ENCODE measurements at places on chromosomes 13 and 19. TPM values are rescaled to one million over a fixed set of nuclear protein-coding genes. Genes with fewer than 3 reads are reported as not detected.

The CBLC gene
- not detected for total RNA-seq

The GARIN5A gene
- total RNA-seq: not detected

The IGFL3 gene
- total RNA-seq: not detected

The KLF1 gene
- 0.45 TPM for total RNA-seq

The RINL gene
- 80.1 TPM for total RNA-seq

The SHD gene
- total RNA-seq: not detected

The C5AR1 gene
- total RNA-seq: not detected

The FCER2 gene
- 0.23 TPM for total RNA-seq

The PCSK4 gene
- total RNA-seq: 1.5 TPM

The APLP1 gene
- 2.0 TPM for total RNA-seq

The ZNF700 gene
- 24.1 TPM for total RNA-seq

The SIGLEC12 gene
- 3.9 TPM for total RNA-seq

DNA sequence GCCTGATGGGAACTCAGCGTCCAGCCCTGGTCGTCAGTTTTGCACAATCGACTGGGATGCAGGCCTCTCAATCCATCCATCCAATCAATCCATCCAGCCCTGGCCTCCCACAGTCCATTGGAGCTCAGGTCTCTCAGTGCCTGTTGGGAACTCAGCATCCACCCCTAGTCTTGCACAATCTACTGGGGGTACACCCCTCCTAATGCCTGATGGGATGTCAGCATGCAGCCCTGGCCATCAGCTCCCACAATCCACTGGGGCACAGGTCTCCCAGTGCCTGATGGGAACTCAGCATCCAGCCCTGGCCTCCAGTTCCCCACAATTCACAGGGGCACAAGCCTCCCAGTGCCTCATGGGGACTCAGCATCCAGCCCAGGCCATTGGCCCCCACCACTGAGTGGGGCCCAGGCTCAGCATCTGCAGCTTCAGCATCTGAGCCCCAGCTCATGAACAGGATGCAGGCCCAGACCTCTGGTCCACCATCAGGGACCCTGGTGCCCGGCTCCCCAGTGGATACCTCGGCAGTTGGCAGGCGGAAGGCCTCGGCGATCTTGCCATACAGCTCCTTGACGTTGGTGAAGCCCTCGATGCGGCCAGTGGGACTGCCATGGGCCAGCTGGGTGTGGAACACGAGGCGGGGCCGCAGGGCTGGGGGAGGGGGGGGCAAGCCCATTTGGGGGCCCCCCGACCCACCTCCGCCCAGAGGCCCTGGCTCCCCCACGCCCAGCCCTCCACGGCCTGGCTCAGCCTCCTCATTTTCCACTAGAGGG lies 7.2 kb upstream of the PTGER1 start:
- DNase-seq: no peak

- DNase-seq: no peak
These were observed 31.9 kb downstream of the SCGB2B2 start for GRCh38 chr19:34644991-34645461.

DNA sequence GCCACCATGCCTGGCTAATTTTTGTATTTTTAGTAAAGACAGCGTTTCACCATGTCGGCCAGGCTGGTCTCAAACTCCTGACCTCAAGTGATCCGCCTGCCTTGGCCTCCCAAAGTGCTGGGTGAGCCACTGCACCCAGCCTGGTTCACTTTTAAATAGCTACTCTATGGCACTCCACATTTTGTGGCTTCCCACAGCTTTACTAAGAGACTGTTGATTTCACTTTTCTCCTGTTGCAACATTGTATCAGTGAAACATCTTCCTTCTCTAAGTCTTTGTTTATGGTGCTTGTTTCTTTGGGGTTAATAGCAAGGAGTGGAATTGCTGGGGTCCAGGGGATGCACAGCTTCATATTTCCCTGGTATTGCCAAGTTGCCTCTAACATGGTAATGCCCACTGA lies 12.3 kb downstream of the TMEM38A start:
- DNase-seq: no peak

GRCh38 chr19:45498411-45499195 lies at the start of gene PPM1N:
Gene PPM1N, plus strand, starts transcription at chr19:45498443. Its CDS starts 30 bp downstream, at chr19:45498473.
- peak; percentile 83 for DNase-seq

DNA sequence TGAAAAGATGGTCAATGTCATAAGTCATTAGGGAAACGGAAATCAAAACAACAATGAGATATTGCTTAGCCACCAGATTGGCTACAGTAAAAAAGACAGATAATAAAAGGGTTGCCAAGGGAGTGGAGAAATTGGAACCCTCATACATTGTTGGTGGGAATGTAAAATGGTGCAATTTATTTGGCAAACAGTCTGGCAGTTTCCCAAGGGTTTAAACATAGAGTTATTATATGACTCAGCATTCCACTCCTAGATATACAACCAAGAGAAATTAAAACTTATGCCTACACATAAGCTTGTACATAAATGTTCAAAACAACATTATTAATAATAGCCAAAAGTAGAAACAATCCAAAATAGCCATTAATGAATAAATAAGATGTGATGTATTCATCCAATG lies 9.9 kb upstream of the ZNF227 start:
- DNase-seq: no peak

DNA sequence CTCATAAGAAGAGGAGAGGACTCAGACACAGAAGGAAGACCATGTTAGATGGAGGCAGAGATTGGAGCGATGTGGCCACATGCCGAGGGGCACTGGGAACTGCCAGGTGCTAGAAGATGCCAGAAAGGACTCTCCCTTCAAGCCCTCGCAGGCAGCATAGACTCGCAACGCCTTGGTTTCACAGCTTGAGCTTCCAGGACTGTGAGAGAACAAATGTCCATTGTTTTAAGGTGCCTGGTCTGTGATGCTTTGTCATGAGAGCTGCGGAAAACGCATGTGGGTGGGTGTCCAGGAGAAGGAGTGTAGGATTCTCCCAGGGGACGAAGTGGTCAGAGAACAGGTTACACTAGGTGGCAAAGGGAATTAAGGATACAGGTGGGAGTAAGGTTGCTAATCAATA lies 125.9 kb upstream of the USP29 start:
- no peak for DNase-seq

GRCh38 chr19:54959840-54960239 lies 6.3 kb upstream of the NLRP2 start:
- no peak for DNase-seq

- DNase-seq: no peak
These were observed 56.2 kb upstream of the ARHGEF7 start for GRCh38 chr13:111058796-111059506.

GRCh38 chr19:6065685-6066374 lies 44.5 kb downstream of the RFX2 start:
- peak; percentile 51 for DNase-seq

DNA sequence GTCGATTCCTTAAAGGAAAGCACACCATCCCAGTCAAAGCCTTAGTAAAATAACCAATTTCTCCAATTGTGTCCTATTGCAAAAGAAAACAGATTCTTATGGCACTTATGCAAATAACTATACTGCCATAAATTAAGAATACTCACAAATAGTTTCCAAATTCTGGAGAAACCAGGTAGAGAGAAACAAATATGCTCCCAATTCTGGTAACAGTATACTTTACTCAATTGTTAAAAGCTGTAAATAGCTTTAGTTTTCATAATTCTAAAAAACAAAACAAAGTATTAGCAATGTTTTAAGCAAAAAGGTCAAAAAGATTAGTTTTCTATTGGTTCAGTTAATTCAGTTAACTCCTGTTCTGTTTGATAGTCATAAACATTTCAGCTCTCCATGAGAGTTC lies 18.2 kb upstream of the UBAC2 start:
- no peak for DNase-seq

DNA sequence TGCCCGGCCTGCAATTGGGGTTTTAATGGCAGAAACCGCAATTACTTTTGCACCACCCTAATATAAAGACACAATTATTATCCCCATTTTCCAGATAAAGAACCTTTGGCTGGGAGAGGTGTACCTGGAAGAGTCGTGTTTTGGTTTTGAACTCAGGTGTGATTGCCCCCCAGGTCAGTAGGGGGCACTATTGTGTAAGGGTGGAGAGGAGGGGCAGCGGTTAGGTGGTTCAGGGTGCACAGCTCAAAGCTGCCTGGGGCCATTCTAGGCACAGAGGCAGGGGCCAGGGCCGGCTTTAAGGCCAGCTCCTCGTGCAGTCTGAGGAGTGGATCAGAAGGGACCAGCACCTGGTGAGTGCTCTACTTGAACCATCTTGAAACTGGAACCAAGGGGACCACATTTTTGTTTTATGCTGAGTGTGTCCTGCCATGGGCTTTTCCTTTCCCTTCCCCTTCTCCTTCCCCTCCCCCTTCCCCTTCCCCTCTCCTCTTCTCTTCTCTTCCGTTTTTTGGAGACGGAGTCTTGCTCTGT lies 5.8 kb upstream of the FCGRT start:
- peak; percentile 87 for DNase-seq

DNA sequence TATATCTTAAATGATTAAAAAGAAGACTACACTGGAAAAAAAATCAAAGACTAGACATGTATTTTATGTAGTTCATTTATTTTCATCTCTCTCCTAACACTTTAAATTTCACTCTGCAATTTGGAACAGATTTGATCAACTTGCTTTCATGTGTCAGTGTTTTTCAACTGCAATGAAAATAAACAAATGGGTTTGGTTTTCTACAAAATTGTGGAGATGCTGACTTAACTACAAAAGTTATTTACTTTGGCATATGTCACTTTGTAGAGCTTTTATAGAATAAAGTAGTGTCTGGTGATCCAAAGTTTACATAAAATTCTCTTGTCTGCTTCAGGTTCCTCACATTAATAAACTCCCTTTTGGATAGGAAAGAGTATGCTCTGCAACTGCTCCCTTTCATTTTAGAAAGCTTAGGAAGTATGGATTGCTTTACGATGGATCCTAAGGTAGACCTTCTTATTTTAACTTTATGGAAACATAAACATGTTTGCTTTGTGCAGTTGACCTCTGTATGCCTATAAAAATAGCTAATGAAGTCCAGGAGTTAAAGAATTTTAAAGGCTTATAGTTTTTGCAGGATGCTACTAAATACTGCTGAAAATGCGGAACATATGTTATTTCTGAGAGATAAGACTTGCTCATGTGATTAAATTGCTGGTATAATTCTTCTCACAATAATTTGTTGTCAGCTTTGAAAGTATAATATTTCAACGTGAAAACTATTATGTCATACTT lies 815.9 kb downstream of the PCDH9 start:
- no peak for DNase-seq

DNA sequence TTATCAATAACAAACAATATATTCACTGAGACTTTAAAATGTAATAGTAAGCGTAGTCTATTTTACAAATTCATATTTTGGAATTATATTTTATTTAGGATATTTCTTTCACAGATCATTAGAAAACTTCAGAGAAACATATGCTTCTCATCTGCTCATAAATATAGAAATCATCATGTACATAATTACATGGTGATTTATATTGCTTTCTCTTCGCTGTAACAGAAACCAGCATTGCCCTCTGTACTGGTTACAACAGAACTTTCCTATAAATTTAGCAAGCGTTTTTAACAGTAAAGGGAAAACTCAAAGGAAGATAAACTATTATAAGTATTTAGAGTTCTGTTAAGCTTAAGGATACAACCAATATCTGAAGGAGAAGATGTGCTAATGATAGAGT lies 672.8 kb downstream of the PCDH9 start:
- no peak for DNase-seq

GRCh38 chr13:30739761-30740642 lies 4.7 kb downstream of the ALOX5AP start:
- peak; percentile 91 for DNase-seq

DNA sequence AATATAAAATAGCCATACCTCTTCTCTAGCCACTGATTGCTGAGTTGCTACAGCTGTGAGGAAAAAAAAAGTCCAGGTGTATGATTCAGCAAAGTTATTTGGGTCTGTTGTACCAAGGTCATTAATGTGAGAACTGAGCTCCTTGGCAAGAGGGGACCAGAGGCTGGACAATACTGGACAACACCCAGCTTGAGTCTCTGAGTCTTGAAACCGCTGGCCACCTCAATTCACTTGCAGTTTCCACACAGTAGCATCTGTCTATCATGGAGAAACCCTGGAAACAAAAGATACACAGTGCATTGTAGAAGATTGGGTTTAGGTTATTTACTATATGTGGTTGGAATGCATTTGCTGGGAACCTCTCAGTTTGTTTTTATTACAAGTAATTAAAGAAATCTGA lies 60.4 kb downstream of the WDFY2 start:
- no peak for DNase-seq

DNA sequence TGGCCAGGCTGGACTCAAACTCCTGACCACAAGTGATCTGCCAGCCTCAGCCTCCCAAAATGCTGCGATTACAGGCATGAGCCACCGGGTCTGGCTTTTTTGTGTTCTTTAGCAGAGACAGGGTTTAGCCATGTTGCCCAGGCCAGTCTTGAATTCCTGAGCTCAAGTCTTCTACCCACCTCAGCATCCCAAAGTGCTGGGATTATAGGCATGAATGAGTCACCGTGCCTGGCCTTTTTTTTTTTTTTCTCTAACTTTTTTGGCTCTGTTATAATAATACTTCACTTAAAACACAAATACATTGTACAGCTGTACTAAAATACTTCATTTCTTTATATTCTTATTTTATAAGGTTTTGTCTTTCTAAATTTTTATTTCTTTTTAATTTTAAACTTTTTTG lies 599.5 kb upstream of the PCDH9 start:
- no peak for DNase-seq

- no peak for DNase-seq
These were observed 1773.8 kb downstream of the PCDH9 start for GRCh38 chr13:65456150-65456912.

- no peak for DNase-seq
These were observed 16.6 kb downstream of the PPP2R1A start for GRCh38 chr19:52206481-52206880.

DNA sequence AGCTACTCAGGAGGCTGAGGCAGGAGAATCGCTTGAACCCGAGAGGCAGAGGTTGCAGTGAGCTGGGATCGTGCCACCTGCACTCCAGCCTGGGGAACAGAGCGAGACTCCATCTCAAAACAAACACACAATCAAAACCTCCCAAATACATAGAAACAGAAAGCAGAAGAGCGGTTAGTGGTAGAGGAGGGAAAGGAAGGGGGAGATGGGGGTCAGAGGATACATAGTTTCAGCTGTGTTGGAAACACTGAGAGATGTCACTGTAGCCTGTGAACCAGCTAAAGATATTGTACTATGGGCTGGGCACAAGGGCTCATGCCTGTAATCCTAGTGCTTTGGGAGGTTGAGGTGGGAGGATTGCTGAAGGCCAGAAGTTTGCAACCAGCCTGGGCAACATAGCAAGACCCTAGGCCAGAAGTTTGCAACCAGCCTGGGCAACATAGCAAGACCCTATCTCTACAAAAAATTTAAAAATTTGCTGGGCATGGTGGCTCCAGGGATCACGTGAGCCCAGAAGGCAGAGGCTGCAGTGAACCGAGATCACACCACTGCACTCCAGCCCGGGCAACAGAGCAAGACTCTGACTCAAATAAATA lies 49.9 kb downstream of the GNG7 start:
- DNase-seq: no peak

DNA sequence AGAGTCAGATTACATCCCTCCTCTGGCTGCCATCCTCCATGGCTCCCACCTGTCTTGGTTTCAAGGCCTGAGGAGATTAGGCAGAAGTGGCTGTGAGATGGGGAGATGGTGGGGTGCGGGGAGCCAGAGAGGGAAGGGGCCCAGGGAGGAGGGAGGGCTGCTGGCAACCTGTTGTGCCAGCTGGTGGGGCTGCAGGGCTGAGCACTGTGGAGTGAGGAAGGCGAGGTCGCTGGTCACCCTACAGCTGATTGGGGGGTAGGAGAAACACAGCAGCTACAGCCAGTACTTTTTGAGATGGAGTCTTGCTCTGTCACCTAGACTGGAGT lies 48.3 kb downstream of the CD320 start:
- DNase-seq: no peak
